ENCODE measurements at places on chromosomes 1 and 21.

DNA sequence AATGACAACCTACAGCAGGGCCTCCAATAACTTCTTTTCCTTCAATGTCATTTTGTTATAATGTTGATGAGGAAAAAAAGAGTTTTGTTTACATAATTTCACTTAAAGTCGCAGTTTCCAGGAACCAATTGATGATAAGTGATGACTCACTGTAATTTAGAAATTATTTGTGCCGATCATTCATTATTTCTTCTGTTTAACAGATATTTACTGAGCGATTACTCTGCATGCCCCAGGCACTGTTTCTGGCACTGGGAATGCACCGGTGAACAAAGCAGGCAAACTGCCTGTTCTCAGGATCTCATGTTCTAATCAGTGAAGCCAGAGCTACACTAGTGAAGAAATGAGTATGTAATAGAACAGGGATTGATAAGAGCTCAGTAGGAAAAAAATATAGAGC, 403.4 kb downstream of the NTNG1 start:
- DNase-seq, result no peak

DNA sequence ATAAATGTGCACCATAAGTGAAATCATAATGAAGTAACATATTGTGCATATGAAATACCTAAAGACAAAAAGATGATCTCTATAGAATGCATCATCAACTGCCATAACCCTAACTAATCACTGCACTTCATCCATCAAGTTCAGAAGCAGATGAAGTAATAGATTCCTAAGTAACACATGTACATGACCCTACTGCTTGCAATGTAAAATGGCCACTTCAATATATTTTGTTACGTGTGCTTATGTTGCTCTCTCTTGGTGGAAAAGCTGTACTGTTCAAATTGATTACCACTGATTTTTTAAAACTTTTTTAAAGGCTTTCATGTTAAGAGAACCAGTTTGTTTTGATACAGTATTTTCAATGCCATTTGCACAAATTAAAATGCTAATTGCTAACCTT, 141.8 kb downstream of the TTLL7 start:
- DNase-seq, result no peak

DNA sequence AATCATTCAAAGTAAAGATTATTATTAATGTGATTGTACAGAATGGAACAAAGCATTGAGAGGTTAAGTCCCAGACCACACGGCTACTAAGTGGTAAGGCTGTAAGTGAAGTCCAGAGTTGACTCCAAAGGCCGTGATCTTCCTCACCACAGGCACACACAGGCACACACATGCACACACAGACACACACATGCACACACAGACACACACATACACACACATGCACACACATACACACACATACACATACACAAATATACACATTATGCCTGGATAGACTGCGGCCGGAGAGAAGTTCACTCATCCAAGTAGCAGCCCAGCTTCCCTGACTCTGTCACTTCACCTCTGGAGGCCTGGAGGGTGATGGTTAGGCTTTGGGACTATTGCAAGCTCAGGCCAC, 121.9 kb downstream of the HLX start:
- no peak for DNase-seq

DNA sequence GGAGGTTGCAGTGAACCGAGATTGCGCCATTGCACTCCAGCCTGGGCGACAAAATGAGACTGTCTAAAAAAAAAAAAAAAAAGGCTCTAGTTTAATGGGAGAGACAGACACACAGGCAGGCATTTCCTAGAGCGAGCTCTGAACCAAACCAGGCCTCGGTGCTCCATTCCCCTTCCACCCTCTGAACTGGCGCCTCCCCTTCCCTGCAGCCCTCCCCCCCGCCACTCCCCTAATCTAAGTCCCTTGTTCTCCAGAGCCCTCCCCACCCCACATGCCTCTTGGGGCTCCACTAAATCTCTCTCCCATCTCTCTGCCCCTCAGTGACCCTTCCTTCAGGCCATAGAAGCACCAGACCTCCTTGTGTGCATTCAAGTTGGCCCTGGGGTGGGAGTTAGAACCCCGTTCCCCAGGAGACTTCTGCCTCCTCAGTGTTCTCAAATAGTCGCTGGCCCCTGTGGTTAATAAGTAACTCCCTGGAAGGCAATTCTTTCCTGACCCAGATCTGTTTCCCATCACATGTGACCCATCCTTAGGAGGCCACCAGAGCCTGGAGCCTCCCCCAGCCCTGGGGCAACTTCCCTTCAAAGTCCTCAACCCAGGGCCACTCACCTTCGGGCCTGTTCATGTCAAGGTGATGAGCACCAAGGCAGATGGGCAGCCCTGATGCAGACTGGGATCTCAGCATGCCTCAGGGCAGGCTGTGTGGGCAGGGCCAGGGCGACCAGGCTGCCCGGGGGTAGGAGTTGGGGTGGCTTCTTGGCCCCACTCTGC, 42.6 kb upstream of the EPB41 start:
- DNase-seq, result no peak

- DNase-seq, result no peak
Measured at GRCh38 chr21:37368541-37369279, 2.1 kb downstream of the DYRK1A start.

DNA sequence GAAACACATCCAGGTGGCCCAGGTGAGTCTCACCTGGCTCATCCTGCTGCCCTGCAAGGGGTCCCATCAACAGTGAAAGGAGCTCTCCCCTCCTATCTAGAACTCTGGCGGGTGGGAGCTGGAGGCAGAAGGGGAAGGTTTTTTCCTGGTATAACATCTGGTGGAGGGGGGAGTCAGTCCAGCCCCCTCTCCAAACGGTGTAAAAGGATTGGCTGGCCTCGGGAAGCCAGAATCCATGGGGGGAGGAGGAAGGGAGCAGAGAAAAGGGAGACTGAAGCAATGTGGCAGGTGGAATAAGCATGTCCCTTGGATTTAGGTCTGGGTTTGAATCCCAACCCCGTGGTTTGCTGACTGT, 1.2 kb upstream of the CAMK2N1 start:
- DNase-seq, result no peak

DNA sequence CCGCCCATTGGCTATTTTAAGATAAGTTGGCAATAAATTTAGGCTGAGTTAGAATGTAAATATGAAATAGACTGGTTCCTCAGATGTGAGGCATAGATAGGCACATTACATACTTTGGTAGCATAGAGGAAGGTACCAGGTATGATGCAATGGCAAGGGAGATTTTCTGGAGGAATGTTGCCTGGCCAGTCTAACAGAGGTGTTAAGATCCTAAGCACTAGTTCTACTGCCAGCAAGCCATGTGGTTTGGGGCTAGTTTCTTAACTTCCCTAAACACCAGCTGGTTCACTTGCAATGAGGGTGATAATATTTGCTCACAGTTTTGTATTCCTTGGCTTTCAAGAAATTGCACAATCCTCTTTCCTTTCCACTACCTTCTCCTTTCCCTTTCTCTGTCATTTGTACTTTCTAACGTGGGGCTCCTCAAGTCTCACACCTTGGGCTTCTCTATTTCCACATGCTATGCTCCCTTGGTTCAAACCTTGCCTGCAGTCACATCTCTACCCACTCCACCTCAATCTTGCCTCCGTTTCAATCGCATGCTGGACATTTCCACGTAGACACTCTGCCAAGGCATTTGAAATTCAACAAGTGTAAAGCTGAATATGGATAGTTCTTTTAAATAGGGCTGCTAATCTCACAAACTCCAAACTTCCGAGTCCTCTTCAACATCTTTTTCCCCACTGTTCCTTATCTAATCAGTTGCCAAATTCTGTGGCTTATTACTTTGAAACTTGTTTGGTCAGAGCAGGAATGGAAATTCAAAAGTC, 4.7 kb upstream of the CD55 start:
- no peak for DNase-seq

GRCh38 chr21:34882719-34883131, 166.4 kb downstream of the RUNX1 start:
- DNase-seq, result no peak

All from stimulated activated CD4-positive, alpha-beta T cell treated with anti-CD3 and anti-CD28 coated beads, Interleukin-15, amount 100 ng/mL, for 1 hour (primary cell).